ENCODE measurements at places on chromosomes 13 and 19. TPM values are rescaled to one million over a fixed set of nuclear protein-coding genes. Genes with fewer than 3 reads are reported as not detected.

CILP2 gene
- 0.17 TPM for polyA plus RNA-seq

KIR2DL3 gene
- not detected for polyA plus RNA-seq

DNA sequence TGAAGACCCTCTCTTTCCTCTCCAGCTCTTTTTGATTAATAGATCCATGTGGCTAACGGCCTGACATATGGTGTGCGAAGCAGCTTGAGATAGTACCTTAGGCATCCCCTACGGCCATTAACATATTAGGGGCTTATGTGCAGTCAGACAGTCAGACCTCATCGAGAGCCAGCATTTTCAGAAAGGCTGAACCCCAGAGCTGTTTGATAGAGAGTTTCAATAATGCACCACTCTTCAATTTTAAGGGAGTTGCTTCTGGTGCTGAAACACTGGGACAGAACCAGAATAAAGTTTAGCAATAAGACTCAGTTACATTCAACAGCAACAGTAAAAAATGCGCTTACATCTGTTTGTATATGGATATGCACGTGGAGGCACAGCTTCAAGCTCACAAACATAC lies 10.8 kb downstream of the POU4F1 start:
- DNase-seq, result no peak

GRCh38 chr13:45422731-45423292 lies 4.6 kb upstream of the SLC25A30 start:
- DNase-seq, result no peak

DNA sequence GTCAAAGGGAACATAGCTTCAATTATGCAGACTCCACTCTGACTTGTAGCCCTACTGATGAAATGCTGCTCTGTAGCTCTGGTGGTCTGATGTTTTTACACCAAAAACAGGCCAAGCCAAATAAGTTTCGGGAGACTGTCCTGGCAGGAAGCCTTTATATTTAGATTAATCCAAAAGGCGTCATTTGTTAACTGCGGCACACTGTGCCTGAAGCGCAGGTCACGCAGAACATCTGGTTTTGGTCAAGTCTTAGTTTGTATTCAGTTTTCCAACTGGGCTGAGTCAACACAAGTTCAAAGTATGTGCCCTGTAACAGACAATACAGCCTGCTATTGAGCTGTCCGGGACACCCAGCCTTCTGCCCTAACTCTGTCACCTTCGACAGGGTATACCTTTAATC lies 154.6 kb upstream of the IPO5 start:
- peak; percentile 19 for DNase-seq

DNA sequence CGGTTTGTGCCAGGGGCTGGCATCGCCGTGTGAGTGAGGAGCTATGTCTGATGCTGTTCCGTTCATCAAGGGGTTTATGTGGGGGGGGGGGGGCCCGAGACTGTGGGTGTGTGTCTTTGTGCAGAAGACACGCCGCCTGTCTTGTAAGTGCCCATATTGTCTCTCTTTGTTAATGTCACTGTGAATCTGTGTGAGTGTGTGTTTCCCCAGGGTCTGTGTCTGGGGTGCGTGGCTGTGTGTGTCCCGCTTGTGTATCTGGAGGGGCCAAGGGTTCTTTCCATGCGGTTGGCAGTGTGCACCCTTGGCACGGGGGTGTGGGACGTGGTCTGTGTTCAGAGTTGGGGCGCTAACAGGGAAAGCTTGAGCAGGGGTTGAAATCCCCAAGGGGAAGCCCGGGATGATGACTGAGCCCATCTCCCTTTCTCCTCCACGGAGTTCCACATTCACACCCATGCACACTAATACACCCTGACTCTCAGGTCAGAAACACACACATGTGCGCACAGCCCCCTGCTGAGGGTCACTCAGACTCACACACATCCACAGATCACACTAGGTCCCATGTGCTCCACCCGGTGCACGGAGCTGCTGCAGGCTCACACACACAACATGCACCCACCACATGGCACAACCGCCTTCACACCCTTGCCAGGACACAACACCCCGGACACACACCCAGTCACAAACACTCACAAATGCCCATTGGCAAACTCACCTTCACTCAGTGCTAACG lies 1.8 kb downstream of the NCAN start:
- no peak for DNase-seq

GRCh38 chr13:36385489-36385888 lies 39.3 kb upstream of the SPART start:
- DNase-seq, result no peak

- no peak for DNase-seq
These were observed 2.7 kb downstream of the ACTMAP start for GRCh38 chr19:40747536-40747935.

DNA sequence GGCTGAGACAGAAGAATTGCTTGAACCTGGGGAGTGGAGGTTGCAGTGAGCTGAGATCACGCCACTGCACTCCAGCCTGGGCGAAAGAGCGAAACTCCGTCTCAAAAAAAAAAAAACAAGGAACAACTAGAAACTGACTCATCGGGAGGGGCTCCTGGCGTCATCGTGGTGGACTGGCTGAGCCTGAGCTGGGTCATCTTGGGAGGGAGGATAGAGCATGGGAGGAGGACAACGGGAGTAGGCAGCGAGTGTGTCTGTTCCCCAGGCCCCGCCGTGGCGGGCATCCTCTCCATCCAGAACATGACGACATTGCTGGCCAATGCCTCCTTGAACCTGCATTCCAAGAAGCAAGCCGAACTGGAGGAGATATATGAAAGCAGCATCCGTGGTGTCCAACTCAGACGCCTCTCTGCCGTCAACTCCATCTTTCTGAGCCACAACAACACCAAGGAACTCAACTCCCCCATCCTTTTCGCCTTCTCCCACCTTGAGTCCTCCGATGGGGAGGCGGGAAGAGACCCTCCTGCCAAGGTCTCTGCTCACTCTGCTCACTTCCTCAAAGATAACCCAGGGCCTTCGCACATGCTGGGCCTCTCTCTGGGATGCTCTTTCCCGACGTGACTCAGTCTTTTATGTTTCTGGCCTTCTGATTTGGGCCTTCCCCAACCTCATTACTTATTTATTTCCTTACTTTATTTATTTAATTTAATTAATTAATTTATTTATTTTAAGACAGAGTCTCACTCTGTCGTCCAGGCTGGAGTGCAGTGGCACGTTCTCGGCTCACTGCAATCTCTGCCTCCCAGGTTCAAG lies 16.6 kb downstream of the DDX39A start:
- DNase-seq, result no peak

Measured in left kidney (tissue), 8 donors.